ENCODE measurements at places on chromosomes 2 and 18.

DNA sequence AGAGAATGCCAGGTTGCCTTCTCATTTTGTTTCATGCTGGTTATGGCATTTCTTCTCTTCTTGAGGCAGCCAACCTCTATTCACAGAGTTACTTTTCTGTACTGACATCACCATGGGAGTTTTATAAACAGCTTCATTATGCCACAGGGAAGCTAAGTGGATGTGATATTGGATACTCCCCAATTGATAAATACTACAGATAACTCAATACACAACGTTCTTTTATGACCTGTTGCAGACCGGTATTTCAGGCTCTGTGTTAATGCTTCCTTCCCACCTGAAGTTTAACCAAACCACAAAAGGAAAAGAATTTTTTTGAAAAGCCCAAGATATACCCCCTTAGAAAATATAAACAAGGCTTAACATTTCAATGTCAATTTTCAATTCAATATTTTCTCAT lies 258.3 kb upstream of the SOX11 start:
- DNase-seq, result no peak

- DNase-seq, result no peak
These were observed 3.0 kb downstream of the DAPL1 start for GRCh38 chr2:158797963-158798700.

DNA sequence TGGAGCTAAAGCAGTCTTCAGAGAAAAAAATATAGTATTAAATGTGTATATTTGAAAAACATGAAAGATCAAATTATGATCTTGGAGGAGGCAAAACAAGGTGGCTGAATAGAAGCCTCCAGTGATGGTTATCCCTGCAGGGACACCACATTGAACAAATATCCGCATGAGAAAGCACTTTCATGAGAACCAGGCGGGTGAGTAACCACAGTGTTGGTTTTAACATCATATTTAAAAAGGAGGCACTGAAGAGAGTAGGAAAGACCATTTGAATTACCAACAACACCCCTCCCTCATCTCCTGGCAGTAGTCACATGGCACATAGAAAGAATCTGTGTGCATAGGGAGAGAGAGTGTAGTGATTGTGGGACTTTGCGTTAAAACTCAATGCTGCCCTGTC lies 759.6 kb upstream of the NRXN1 start:
- no peak for DNase-seq

GRCh38 chr18:76654577-76654976 lies 159.5 kb upstream of the ZNF516 start:
- DNase-seq, result no peak

- DNase-seq, result no peak
These were observed 778 bp downstream of the DYNC2LI1 start for GRCh38 chr2:43774617-43775016.

GRCh38 chr2:15993232-15993610 lies 52.9 kb downstream of the MYCN start:
- DNase-seq, result peak; percentile 40

- no peak for DNase-seq
These were observed 575.6 kb downstream of the CPS1 start for GRCh38 chr2:211132046-211132445.

DNA sequence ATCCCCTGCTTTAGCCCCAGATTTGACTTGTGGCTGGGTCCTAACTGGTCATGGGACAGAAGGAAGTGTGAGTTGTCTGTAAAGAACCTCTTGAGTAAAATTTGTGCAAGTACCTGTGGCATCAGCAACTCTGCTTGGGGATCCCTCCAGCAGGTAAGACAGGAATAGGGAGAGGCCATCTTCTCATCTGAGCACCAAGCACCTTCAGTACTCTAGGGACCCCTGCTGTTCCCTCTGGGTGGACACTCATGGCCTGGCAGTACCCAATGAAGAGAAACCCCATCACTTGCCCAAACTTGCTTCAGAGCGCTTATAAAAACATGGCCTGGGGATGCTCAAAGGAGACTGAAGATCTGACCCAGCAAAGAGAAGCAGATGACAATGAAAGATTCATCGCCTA lies 297.8 kb downstream of the SP3 start:
- no peak for DNase-seq

DNA sequence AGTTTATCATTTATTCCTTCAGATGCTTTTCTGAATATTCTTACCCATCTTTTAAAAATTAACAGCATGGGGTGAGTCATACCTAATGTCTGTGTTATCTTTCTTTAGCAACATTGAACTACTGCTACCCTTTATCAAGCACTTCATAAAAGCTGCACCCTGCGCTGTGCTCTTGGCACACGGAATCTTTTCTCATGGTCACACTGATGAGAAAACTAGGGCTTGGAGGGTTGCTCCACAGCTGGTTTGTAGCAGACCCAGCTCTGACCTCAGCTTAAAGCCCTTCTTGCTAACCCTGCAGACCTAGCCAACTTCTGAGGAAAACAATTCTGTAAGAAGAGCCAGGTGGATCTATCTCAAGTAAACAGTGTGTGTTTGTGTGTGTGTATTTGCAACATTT lies 106.3 kb downstream of the RNF144A start:
- peak; percentile 50 for DNase-seq

DNA sequence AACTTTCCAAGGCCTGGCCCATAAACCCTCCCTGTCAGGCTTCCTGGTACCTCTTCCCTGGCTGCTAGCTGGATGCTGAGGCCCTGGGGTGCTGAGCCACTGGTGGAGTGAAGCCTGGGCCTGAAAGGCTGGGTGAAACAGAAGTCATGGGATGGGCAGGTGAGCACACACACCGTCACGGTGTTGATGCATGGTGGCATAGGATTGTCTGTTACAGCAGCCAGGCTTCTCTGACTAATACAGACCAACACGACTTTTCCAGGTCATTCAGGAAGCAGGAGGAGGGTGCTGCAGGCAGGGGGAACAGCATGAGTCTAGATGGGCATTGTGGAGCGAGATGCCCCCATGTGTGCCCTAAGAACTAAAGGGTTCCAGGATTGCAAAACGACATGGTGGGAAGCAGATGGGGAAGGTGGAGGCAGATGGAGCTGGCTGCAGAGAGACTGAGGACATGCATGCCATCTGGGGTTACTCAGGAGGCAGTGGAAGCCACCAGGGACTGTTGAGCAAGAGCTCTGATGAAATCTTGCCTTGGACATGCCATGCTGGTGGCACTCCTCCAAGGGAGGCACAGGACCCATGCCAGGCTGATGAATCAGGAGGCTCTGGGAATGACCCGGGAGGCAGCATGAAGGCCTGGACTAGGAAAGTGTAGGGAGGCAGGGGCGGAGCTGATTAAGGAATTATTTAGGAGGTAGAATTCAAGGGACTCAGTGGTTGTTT lies 480.9 kb downstream of the TSN start:
- DNase-seq, result no peak

DNA sequence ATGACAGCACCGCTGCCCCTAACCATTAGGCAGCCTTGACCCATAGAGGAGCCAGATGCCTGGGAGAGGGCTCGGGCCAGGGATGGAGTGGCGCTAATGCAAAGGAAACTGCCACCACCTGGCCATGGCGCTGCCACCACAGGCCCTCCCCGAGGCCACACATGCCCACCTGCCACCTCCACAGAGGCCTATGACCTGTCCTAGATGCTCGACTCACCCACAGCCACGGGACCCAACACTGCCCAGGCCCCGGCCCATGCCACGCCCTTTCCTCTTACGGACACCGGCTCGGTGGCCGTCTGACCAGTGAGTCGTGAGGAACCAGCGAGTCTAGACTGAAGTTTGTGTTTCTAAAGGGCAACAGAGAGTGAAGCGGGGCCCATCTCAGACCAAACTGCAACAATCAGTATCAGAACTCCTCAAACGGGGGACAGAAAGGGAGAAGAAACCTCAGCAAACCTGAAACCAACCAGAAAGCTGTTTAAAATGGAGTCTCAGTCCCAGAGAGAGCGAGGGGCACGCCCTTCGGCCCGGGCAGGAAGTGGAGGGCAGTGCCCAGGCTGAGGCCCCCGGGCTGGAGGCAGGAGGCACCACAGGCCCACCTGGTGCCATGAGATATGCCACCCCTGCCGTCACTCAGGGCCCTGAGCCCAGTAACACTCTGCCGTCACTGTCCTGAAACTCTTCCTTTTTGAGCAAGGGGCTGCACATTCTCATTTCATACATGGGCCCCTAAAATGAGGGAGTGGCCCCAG lies 711 bp downstream of the GPR17 start:
- DNase-seq, result no peak

DNA sequence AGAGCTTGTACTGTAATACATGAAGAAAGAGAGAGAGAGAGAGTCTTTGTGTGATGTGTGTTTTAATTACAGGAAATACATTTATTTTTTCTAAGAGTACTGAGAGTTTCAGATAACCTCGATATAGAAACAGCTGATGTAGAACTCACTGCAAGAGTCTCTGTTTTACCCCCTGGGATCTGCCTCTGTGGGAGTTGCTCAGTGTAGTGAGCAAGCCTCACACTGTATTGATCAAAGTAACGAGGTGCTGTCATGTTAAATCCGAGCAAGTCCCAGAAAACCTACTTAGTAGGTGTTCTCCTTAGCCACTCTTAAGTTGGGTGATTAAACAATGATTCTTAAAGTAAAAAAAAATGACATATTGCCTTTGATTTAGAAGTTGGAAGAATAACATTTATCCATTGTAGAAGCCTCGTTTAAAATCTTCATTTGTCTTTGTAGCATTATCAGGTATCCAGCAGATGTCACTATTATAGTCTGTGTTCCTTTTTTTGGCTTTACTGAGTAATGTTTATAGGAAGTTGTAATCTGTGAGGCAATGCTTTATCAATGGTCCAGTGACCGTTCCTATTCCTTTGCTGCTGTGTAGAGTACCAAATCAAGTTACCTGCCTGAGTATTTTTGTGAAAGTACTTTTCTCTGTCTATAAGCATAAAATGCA lies 219.0 kb downstream of the MYO3B start:
- no peak for DNase-seq

DNA sequence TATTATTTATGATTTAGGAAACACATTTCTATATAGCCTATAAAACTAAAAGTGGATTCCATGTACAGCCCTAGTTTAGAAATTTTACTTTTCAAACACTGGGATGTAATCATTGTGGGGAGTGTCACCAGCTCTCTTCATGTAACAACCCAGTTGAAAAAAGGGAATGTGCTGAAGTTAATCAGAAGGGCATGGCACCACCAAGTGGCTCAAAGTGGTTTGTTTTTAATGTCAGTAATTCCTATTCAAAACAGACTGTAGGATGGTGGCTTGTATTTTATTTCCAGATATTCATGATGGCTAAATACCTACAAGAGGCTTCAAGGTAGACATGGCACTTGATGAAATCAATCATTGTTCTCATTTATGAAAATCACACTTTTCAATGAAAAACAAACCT lies 58.1 kb upstream of the TMEM182 start:
- peak; percentile 37 for DNase-seq

GRCh38 chr18:48336332-48336731 lies 72.9 kb downstream of the ZBTB7C start:
- DNase-seq, result no peak

DNA sequence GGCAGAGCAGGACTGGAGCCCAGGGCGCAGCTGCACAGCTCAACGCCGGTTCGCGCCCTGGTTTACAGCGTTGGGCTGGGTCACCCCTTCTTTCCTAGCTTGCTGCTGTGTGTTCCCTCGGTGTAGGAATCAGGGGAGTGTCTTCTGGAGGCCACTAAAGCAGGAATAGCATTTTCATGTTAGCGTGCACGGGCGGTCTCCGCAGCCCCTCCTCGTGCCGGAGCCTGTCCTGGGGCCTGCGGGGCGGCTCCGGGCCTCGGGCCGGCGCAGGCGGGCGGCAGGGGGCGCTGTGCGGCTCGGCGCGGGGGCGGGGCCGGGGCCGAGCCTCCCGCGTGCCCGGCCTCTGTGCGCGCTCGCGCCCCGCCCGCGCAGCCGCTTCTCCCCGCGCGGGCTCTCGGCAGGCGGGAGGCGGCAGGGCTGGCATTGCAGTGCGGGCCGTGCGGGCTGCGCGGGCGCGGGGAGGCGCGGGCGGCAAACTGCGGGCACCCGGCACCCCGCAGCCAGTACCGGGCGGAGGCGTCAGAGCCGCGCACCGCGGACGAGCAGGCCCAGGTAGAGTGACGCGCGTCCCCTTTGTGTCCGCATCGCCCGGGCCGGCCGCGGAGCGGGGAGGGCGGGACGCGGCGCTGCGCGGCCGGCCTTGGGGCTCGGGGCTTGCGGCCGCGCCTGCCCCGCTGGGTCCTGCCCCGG lies at the start of gene RNF144A:
TSS of gene RNF144A (plus strand) at position 342 of the 690 bp plus-strand sequence. CDS start 79,515 bp downstream, outside the sequence.
- peak; percentile 79 for DNase-seq

- no peak for DNase-seq
These were observed 9.3 kb upstream of the FHL2 start for GRCh38 chr2:105407946-105408743.

- DNase-seq, result no peak
These were observed 56.5 kb upstream of the ERBB4 start for GRCh38 chr2:212595036-212595654.

DNA sequence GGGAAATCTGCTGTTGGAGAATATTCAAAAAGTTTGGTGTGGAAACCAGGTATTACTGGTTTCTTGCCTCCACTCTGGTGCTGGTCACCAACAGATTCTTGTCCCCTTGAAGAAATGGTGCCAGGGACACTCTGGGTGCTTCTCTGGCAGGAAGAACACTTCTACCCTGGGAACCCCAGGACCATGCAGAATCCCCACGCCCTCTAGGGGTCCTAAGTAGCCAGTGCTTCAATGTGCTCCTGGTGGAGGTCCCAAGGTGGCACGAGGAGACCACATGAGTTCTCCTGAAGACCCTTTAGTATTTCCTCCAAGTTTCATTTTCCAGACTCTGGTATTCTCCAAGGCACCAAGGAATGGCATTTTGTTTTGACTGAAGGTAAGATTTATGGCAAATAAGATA lies 380.6 kb downstream of the TSN start:
- no peak for DNase-seq

DNA sequence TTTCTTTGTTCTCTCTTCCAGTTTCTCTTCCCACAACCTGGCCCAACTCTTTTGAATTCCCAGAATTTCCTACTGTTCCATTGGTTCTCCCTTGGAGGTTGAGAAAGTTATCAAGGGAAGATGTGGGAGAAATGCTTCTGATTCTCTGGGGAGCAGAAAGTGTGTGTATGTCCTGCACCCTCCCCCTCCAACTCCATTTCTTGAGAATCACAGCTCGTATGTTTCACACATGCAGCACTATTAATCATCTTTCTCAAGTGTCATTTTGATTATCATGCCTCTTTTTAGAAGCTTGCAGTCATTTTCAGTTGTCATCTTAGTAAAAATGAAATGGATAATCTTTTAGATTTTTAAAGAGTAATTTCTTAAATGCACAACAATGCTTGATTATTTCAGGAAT lies 296.8 kb upstream of the SLC39A10 start:
- DNase-seq, result no peak

- no peak for DNase-seq
These were observed 6.0 kb downstream of the POU3F3 start for GRCh38 chr2:104859766-104860450.

Data from large intestine (tissue), 12 donors.